ENCODE measurements at places on chromosomes 2 and 18.

DNA sequence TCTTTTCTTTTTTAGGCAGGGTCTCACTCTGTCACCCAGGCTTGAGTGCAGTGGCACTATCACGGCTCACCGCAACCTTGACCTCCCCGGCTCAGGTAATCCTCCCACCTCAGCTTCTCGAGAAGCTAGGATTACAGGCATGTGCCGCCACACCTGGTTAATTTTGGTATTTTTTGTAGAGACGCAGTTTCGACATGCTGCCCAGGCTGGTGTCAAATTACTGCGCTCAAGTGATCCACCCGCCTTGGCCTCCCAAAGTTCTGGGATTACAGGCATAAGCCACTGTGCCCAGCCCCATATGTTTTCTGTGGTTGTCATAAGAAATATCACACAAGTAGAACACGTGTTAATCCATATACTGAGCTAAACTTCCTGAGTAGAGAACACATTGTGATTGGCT is 14.6 kb downstream of the ENOSF1 start:
- DNase-seq: no peak

DNA sequence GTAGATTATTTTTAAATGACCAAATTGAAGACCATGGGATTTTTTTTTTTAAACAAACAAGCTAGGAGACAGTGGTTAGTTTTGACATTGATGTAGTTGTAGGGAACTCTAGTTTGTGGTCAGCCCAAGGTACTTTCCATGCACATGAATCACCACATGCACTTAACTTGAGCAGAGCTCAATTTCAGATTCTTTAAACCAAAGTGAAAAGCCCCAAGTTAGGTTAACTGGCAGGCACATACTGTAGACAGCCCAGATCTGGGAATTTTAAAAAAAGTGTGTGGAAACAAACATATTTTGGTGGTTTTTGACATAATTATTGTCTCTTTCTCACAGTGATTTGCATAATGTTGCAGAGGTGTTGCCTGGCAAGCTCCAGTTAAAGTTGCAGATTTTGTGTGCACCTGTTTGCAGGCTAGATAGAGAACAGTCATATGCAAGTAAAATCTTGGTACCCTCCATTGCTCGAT is 88.4 kb downstream of the BCL2L11 start:
- DNase-seq: no peak

DNA sequence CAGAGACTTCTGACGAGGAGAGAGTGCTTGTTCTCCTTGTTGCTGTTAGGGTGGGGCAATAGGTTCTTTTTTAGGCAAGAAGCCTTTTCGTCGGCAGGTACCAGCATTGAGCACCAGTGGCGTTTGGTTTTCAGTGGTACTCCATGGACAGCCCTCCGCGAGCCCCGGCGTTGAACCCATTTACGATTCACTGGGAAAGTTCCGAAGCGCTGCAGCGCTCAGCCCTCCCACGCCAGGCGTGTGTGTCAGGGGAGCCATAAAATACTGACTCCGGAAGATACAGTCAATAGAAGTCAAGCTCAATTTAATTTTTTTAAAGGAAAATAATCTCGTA is 494 bp upstream of the ROCK1 start:
- no peak for DNase-seq

GRCh38 chr2:1341404-1342120 is 71.7 kb upstream of the TPO start:
- DNase-seq: no peak

DNA sequence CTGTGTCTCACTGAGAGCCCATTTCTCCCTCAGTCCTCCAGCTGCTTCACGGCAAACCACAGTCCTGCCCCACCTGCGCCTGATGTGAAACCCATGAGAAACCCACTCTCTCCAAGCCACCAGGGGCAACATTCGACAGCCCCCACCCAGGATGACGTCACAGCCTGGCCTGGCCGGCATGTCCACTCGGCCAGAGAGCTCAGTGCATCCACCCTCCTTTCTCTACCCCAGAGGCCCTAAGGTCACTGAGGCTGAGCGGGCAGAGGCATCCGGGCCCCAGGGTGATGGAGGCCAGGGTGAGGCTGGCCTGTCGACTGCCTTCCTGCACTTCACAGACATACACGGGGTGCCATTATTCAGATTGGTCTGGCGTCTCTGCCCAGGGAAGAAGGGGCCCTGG is 402.7 kb upstream of the MYT1L start:
- no peak for DNase-seq
